Activated CD4-positive, alpha-beta T cell treated with anti-CD3 and anti-CD28 coated beads, Interleukin-2, amount 50 U/mL, for 16 hours (primary cell): ENCODE measurements at places on chromosomes 11 and 22.

DNA sequence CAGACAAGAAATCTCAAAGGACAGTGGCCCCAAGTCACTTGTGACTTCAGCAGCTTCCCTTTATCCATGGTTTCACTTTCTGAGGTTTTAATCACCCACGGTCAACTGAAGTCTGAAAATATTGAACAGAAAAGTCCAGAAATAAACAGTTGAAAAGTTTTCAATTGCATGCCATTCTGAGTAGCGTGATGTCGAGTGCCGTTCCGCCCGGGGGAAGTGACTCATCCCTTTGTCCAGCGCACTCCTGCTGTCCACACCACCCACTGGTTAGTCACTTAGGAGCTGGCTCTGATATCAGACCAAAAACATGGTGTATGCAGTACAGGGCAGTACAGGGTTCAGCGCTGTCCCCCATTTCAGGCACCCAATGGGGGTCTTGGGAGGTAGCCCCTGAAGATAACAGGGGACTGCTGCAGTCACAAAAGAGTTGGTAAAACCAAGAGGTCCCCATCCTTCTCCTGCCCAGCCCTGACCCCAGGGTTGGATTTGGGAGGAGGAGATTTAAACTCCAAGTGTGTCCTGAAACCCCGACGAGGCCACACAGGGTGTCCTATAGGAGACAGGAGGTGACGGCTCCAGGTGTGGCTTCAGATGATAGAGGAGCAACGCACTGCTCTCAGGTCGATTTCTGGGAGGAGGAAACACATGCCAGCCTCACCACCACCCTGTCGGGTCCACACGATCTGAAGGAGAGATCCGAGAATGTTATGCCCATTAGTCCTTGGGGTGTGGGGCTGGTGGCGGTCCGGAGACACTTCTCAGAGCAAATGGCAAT, 390.1 kb downstream of the CTTN start:
- DNase-seq = no peak

DNA sequence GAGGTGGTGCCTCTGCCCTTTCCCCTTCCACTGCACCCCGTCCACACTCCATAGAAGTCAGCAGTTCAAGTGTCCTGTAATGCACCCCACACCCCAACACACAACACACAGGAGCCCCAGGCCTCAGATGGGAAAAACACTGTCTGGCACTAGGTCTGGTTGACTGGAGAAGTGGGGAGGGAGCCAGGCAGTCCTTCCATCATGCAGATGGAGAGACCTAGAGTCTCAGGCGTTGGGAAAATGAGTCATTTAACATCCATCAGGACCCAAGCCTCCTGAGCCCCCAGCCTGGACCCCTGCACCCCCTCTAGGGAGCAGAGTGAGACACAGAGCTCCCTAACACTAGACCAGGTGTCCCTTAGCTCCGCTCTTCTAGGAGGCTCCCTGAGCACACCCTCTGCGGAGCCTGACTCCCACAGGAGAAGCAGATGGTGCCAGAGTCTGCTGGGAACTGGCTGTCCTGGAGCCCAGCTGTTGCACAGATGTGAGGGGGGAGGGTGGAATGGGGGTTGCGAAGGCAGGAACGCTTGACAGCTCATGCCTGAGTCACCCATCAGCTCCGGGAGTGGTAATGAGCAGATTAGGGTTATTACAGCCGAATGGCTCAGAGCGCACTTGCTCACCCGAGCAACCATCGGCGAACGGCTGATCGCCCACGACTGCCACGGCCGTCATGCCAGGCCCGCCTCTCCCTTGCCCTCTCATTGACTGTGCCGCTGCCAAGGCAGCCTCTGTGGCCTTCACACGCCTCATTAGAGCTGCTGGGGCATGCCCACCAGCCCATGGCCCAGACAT, 22.1 kb upstream of the SYT7 start:
- no peak for DNase-seq

GRCh38 chr11:33449798-33450197, 192.6 kb downstream of the HIPK3 start:
- no peak for DNase-seq

DNA sequence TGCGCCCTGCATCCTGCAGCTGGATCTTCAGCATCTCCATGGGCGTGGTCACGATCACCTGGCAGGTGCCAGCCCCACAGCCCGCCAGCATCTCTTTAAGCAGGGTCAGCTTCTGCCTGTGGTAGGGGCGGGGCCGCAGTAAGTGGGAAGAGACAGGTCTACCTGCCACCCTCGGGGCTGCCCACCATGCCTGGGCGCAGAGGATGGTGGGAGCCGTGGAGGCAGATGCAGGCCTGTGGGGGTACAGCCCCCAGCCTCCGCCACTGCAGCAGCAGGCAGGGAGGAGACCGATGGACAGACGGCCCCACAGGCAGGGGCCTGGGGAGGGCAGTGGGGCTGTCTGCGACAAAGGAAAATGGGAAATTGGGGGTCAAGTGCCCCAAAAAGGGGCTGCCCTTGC, 3.0 kb upstream of the CEND1 start:
- DNase-seq = no peak

DNA sequence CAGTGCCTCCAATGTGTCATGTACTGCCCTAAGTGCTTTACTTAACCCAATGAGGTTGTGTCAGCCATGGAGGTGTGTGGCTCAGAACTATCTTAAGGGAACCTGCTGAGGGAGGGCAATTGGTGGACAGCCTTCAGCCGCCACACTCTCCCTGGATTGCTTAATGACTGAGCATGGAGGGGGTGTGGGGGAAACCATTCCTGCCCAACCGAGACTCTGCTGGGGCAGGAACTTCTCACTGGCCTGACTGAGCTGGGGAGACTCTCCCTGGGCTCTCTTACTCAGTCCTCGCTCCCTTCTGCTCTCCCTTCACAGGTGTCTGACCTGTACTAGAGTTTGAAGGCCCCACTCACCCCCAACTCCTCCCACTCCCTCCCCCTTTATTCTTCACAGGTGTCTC, 114.8 kb downstream of the CCDC81 start:
- DNase-seq = no peak

GRCh38 chr11:59144096-59144495, 1.4 kb downstream of the FAM111A start:
- peak; percentile 8 for DNase-seq
